Renal cortex interstitium (tissue), 15 donors: ENCODE measurements at places on chromosomes 7 and 10.
A peak's percentile ranks its signal among the peaks of the same experiment; 100 is the strongest.

GRCh38 chr7:144133307-144133706, 10.3 kb downstream of the OR2A14 start:
- no peak for DNase-seq

- DNase-seq = no peak
Observed at GRCh38 chr7:112594397-112594796, 113.6 kb downstream of the LSMEM1 start.

DNA sequence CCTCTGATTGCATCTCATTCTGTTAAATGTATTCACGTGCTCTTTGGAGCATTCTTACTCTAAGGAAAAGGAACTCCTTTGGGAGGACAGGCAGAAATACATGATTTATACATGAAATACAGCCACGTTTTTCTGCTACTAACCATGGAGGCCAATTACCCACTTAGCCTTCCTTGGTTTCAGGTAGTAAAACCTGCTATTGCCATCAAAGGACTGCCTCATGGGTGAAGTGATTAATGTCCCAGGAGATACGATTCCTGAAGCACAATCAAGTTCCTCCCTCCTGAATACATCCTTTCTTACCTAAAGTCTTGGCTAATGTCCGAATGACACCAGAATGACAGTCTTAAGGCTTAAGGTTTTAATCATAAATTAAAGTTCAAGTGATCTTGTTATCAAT, 58.5 kb upstream of the PIK3CG start:
- no peak for DNase-seq

DNA sequence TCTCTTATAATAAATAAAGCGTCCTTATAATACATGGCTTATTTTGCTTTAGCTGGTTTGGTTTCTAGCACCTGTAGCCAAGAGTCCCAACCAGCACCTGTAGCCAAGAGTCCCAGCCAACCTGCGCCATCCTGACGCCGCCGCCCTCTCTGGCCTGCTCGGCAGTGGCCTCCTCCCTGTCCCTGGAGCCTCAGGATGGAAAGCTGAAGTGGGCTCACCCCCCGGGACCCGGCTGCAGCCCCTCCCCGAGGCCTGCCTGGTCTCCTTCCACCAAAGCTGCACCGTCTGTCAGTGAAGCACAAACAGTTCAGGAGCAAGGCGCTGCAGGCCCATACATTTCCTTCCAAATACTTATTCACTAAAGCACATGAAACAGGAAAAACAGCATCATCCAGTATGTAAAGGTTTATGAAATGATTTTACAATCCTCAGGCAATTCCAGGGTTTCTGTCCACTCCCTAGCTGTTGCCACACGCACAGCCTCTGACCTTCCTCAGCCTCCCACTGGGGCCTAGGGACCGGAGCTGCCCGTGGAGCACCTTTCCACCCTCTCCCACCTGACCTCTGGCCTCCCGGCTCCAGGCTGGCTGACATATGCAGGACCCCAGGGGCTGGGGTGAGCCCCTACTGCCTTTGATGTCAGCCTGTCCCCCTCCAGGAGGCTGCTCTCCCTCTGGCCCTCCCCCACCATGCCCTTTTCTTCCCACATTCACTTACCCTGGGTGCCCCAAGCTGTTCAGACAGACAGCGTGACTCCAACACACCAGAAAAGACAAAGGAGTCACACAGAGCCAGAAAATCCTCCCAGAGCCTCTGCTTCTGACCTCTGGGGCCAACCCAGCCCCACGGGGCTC, 149.6 kb upstream of the PPP2R2D start:
- no peak for DNase-seq

DNA sequence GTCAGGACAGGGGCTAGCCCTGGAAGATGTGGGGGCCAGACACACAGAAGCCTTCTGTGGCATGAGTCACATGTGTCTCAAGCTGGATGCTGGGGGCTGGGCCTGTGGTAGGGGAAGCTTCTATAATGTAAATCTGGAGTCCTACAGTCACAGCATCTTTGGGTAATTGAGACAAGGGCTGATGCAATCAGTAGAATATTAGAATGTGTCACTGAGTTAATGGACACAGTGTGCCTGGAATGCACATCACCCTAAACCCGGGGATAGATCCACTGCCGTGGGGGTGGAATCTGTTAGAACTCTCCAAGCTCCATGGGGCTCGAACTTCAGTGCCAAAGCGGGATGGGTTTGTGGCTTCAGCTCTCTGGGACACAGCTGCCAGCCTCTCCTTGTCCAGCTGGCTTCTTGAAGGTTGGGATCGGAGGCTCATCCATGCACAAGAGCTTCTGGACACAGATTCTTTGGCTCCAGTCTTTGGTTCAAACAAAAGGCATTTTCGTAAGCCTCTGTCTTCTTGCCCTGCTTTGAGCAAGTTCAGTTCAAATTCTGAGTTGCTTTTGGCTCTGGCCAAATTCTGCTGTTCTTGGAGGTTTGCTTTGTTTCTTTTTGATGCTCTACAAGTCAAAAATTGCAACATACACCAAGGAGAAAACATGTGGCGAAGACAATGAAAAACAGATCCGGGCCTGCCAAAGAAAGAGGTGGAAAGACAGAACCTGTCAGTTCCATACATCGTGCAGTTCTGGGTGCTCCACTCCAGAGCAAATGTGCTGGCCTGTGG, 194.8 kb upstream of the ZNF32 start:
- DNase-seq = no peak

GRCh38 chr7:49773936-49774458, 559 bp downstream of the VWC2 start:
- no peak for DNase-seq

GRCh38 chr7:64802699-64803098, 8.5 kb downstream of the ZNF138 start:
- no peak for DNase-seq

DNA sequence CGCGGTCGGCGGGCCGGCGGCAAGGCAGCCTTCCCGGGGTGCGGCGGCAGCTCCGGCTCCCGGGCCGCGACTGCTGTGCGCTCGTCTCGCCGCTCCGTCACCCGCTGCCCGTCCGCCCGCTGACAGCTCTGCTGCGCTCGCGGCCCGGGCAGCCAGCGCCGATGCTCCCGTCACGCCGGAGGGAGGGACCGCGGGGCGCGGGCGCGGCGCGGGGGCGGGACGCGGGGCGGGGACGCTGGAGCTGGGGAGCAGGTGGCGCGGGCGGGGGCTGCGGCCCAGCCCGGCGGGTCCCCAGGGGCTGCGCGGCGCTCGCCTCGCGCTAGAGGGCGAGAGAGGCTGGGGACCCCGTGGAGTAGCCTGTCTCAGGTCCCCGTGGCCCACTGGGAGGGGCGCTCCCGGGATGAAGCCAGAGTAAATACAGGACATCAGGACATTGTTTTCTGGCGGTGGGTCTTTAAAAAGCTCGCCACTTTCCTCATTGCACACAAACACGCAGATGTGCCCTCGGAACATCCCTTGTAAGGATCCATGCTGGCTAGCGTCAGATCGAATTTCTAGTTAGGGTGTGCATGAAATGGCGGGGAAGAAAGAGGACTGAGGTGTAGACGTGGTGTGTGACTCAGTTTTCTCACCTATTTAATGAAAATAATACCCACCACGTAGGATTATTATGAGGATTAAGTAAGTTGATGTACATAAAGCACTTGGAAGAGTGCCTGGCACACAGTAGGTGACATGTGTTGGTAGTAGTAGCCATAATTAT, at the start of gene ELAPOR2:
Gene ELAPOR2 (minus strand): TSS at position 130 of the 763 bp plus-strand sequence. CDS start 141 bp downstream, outside the sequence.
- DNase-seq = peak; percentile 62

DNA sequence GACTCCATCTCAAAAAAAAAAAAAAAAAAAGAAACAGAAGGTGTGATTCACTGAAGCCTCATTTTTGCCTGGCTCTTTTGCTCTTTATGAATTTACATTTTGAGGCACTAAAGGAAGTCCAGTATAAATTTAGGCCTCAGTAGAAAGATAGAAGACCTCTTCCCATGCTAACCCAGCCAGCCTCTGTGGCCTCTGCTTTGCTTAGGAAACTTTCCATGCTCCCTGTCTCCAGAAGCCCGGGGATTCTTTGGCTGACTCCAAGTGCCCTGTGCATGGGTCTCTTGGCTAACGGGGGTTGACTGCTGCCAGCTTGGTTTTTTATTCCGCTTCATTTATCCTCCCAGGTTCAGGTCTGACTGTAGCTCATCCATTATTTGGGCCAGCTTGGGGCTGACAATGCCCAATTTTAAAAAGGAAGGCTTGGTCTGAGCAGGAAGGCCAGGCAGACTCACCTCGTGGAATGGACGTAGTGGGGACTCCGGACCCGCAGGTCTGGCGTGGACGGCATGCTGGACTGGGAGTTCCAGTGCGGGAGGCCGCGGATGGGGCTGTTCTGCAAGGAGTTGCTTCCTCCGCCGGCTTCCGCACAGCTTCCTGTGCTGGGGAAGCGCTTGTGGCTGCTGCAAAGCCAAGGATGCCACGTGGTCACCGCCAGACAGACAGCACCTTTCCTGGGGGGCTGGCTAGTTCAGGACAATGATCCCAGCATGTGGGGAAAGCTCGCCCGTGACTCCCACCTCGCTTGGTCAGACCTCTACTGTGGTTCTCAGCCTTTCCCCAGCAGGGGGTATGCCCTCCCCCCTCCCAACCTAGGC, 72.3 kb downstream of the PRPF18 start:
- no peak for DNase-seq

- DNase-seq = no peak
Observed at GRCh38 chr7:147578196-147578595, 1012.4 kb upstream of the C7orf33 start.

GRCh38 chr7:23161482-23161881, 20.4 kb upstream of the NUP42 start:
- DNase-seq = no peak

DNA sequence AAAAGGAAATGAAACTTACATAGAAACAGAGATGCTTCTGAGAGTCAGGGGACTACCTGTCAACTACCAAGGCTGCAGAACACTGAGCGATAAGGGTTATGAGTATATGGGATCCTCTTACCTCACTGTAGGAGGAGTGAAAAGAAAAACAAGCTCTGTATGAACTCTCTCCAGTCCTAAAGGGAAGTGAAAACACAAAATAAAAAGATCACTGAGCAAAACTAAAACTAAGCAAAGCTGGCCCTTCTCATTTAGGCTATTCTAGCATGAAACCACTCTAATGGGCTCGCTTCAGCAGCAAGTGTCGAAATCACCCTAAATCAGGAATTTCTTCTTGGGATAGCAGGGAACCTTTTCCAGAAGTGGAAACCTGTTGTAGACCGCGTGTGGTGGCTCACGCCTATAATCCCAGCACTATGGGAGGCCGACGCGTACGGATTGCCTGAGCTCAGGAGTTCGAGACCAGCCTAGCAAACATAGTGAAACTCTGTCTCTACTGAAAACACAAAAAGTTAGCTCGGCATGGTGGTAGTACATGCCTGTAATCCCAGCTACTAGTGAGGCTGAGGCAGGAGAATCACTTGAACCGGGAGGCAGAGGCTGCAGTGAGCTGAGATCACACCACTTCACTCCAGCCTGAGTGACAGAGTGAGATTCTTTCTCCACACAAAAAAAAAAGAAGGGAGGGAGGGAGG, 27.0 kb downstream of the DCLRE1C start:
- no peak for DNase-seq

GRCh38 chr7:89731751-89732445, 422.4 kb upstream of the STEAP1 start:
- no peak for DNase-seq

DNA sequence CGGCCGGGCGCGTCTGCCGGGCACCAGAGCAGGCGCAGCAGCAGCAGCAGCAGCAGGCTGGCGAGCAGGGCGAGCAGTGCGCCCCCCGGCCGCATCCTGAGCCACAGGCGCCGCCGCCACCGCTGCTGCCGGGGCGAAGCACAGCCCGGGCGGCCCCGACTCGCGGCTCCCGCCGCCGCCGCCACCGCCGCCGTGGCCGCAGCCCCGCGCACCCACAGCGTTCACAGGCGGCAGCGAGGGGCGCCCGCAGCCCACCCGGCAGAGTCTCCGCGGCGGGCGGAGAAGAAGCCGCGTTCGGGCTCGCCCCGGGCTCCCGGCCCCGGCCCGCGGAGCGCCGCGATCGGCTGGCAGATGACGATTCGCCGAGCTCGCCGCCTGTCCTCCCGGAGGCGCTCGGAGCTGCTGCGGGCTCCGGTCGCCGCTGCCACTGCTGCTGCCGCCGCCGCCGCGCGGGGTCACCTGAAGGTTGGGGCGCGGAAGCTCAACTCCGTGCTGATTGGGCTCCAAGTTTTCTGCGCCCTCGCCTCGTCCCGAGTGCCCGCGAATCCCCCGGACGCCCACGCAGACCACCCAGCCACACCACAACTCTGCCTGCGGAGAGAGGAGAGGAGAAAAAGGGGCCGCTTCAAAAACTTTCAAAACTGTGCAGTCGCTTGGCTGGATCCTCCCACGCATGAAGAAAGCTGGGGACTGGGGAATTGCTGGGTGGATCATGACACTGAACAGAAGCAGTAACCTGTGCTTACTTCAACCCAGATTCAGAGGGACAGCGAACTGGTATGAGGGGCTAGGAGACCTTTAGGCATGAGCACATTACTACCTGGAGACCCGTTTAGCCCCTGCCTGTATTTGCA, at the start of gene ST8SIA6:
Gene ST8SIA6 (minus strand): TSS at position 435 of the 854 bp plus-strand sequence. CDS start 340 bp downstream, at position 95.
- peak; percentile 45 for DNase-seq

DNA sequence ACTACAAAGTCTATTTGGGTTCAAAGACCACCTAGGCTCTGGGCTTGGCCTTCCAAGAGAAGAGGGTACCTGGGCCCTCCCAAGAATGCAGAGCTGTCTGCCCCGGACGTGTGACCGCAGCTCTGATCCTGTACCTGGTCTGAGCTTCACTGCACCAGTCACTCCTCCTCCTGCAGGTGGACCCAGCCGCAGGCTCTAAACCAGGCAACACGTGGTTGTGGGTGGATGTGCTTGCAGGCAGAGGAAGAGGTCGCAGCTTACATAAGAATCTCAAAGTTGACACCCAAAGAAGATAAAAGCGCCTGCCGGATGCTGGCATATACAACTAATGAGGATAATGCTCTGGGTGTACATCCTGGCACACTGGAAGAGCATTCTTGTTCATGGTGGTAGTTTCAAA, 9.4 kb upstream of the PFKP start:
- no peak for DNase-seq

DNA sequence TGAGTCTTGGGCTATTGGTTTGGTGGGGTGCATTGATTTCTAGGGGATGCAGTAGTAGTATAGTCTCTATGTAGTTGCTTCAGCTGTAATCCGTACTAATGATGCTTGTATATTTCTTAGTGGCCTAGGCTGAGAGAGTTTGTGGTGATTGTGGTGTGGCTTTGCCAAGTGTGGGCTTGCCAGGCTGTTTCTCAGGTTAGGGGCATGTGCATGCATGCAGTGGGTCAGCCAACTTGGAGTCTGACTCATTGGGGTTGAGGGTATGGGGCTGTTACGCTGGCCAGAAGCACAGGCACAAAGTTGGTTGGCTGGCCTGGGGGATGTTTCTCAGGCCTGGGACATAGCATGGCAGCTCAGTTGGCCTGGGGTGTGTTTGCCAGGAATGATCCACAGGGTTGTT, 25.7 kb upstream of the PLA2G12B start:
- DNase-seq = no peak

- no peak for DNase-seq
Observed at GRCh38 chr10:71419002-71419540, 22.4 kb downstream of the CDH23 start.

DNA sequence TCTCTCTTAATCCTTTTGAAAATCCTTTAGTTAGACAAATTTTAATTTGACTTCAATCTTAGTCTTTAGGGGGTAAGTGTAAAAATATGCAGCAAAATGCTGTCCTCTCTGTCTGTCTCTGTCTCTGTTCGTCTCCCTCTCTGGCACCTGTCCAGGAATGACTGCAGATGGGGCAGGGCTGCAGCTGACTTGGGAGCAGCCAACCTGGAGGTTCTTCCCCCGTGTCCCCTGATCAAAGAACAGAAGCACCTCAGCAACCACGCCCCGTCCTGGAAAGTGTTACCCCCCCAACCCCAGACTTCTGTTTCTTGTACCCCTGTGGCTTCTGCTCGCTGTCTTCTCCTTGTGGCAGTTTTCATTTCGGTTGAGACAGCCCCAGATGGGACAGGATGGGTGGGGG, 141.6 kb upstream of the NPS start:
- no peak for DNase-seq
